Breast epithelium (tissue), 4 donors: ENCODE measurements at places on chromosomes 2 and 18. TPM values are rescaled to one million over a fixed set of nuclear protein-coding genes. Genes with fewer than 3 reads are reported as not detected.

DNA sequence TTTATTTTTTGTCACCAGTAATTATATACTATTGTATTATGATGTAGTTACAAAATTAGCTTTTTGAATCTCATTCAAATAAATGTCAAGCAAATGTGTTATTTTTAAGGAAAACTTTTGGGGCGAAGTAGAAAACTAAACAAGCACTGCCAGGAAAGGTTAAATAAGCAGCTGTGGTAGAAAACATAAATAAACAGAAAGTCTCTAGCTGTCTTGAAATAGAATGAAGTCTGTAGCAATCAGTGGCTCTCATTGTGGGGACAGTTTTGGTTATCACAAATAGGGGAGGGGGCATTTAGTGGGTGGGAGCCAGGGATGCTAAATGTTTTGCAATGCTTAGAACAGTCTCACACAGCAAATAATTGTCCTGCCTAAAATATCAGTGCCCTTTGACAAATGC, 3.4 kb downstream of the INSIG2 start:
- H3K4me3 ChIP-seq = no peak overlapping the region
- H3K4me1 ChIP-seq = no peaks in the 10 kb centered on the region
- no peak overlapping the region for H3K27ac ChIP-seq

Gene PLGLB1
- total RNA-seq = 6.0 TPM

GRCh38 chr2:1835581-1836201, 91.4 kb upstream of the PXDN start:
- no peak overlapping the region for H3K4me3 ChIP-seq
- H3K36me3 ChIP-seq = no peaks in the 10 kb centered on the region
- peaks cover 7% of the 10 kb centered on the region for H3K4me1 ChIP-seq

Gene CEBPZOS
- 19.4 TPM for total RNA-seq

Gene TMEM247
- not detected for total RNA-seq
